Tongue (tissue), 3 donors: ENCODE measurements at places on chromosomes 6 and 20. TPM values are rescaled to one million over a fixed set of nuclear protein-coding genes. Genes with fewer than 3 reads are reported as not detected.

The WFDC13 gene
- total RNA-seq, result not detected

The DNAH8 gene
- total RNA-seq, result 3.0 TPM

The GSTA2 gene
- total RNA-seq, result not detected

The DUSP15 gene
- total RNA-seq, result 0.82 TPM

The SLC25A27 gene
- total RNA-seq, result 20.1 TPM

The PET117 gene
- total RNA-seq, result 11.8 TPM

The CGA gene
- total RNA-seq, result 1.9 TPM
